ENCODE measurements at places on chromosomes 2 and 18.

DNA sequence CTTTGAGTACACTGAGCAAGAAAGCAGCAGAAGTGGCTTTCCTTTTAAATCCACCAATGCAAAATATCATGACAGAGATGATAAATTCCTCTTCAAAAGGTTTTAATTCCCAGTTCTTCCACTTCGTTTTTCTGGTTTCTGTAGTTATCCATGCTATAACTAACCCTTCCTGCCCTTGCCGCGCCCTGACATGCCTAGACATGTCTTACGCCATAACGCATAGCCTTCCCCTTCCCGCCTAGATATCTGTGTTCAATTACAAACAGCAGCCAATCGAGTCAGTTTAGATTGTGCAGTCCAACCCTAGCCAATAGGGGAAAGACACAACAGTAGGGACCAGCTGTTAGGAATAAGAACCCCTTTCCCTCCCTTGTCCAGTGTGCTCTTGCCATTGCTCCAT is 16.1 kb downstream of the PRPF40A start:
- no peak for DNase-seq

DNA sequence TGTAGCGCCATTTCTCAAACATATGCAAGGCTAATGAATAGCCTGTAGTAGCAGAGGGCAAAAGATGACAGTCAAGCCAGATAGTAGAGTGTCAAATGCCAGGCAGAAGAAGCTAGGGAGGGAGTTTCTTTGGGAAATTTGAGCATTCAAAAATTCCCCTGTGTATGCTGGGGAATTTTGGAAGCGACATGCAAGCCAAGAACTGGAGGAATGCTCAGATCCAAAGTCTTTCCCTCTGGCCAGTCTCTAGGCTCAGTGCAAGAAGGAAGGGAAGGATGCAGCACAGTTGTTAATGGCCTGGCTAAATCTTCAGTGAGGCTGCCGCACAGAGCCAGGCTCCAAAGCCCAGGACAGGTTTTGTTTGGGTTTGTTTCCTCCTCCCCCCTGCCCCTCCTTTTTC is 59.9 kb downstream of the ATP9B start:
- DNase-seq = no peak

- DNase-seq = no peak
Measured at GRCh38 chr18:58270396-58270795, 226.4 kb downstream of the NEDD4L start.

- DNase-seq = no peak
Measured at GRCh38 chr2:88160517-88160916, 9.6 kb upstream of the THNSL2 start.

GRCh38 chr2:101057051-101057933 is 55.2 kb downstream of the RPL31 start:
- no peak for DNase-seq

DNA sequence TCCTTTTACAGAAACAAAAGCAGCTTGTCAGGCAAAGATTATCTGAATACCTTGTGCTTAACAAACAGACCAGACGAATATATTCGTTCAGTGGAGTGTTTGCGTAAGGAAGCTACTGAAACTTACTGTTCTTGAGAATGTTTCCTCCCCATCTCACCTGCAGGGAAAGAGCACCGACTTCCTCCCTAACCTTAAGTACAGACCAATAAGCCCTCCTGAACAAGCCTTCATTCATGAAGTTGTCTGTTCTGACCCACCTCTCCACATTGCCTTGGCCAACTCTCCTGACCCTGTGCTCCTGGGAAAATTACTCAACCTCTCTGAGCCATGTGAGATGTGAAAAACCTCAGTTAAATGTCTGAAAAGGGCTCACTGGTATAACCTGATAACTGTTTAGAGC is 35.2 kb downstream of the STK39 start:
- no peak for DNase-seq

GRCh38 chr2:74457549-74458131 is 598 bp upstream of the WBP1 start:
- peak; percentile 70 for DNase-seq

- no peak for DNase-seq
Measured at GRCh38 chr18:48222118-48222517, 187.1 kb downstream of the ZBTB7C start.

GRCh38 chr2:78780256-78780655 is 245.2 kb upstream of the REG3G start:
- DNase-seq = no peak

- no peak for DNase-seq
Measured at GRCh38 chr2:142875652-142876051, 1.8 kb upstream of the KYNU start.

DNA sequence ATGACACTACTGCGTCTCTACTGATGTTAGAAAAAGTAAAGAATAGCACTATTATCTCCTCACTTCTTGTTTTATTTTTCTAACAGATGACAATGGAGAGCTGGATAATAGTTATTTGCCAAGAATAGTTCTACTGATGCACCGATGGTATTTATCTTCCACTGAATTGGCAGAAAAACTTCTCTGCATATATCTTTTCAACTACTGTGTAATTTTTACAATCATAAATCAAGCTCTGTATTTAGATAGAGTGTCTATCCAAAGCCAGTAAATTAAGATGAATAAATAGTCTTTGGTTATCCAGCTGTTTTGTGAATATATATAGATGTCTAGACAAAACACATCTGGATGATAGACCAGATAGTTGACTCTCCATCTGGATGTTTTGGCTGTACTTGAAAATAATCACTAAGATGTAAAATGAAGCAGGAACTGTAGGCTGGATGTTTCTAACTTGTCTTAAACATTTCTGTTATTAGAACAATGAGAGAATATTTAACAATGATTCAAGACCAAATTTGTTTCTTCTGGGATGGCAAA is 40.1 kb downstream of the RASGRP3 start:
- DNase-seq = no peak

DNA sequence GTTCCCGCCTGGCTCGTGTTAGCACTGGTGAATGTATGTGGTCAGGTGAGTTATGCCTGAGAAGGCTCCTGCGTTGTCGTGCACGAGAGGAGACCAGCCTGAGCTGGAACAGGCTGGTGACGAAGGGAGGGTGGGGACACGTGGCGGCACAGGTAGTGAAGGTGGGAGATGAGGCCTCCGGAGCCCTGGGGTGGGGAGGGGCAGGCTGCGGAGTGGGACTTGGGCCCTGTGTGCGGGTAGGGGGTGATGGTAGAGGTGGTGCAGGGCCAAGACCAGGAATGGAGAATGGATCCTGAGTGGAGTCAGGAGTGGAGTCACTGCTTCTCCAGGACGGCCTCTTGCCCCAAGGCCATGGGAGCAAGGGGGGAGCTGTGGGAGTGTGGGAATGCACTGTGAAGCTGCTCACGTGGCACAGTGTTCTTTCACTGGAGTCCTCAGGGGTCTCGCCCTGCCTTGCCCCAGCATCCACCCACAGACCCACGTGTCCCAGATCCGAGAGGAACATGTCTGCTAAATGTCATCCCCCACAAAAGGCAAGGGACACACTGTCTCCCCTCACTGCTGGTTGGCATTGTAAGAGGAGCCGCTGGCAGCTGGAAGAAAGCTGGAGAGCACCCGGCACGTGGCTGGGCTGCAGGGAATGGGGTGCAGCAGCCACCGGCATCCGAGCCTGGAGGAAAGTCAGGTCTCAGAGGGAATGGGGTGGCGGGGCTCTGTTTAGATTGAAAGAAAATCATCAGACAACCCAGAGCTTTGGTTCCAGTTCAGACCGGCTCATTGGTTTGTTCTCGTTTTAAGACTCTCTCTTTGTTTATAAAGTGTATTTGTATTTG is 63.7 kb downstream of the CYP26B1 start:
- DNase-seq = no peak

- DNase-seq = peak; percentile 61
Measured at GRCh38 chr2:45651415-45652089, at the start of gene PRKCE. Gene PRKCE, plus strand, starts transcription at chr2:45651675.

DNA sequence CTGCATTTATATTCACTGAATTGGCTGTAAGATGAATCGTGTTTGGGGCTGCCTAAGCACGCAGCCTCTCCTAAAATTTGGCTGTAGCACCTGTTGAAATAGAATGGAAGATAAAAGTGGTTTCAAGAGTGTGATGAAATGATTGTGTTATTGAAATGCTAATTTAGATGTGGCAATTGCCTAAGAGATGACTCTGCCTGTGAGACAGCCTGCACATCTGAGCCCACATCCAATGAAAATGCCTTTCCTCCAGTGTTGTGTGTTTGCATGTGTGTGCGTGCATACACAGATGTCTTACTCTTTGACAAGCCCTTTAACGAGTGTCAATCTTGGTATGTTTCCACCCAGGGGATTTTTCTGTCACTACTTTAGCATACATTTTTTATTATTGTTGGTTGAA is 346.9 kb downstream of the MEIS1 start:
- DNase-seq = no peak

DNA sequence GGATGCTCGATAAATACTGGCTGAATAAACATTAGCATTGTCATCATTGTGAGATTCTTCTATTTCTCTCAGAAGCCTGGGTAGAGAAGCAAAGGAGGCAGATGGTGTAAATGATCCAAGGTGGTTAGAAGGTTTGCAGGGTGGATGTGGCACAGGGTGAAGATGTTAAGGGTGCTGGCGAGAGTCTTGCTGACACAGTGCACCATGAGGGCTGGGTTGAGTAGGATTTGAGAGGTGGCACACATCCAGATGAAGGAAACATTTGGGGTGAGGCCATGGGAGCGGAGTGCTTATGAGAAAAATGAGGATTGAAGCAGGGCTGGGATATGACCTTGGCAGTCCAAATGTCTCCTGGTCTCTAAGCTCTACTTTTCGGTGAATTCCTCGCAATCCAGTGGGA is 17.8 kb upstream of the CPO start:
- DNase-seq = no peak

GRCh38 chr2:139805441-139805840 is 1025.3 kb upstream of the NXPH2 start:
- no peak for DNase-seq

- DNase-seq = no peak
Measured at GRCh38 chr2:30655660-30656059, 151.6 kb downstream of the CAPN13 start.

DNA sequence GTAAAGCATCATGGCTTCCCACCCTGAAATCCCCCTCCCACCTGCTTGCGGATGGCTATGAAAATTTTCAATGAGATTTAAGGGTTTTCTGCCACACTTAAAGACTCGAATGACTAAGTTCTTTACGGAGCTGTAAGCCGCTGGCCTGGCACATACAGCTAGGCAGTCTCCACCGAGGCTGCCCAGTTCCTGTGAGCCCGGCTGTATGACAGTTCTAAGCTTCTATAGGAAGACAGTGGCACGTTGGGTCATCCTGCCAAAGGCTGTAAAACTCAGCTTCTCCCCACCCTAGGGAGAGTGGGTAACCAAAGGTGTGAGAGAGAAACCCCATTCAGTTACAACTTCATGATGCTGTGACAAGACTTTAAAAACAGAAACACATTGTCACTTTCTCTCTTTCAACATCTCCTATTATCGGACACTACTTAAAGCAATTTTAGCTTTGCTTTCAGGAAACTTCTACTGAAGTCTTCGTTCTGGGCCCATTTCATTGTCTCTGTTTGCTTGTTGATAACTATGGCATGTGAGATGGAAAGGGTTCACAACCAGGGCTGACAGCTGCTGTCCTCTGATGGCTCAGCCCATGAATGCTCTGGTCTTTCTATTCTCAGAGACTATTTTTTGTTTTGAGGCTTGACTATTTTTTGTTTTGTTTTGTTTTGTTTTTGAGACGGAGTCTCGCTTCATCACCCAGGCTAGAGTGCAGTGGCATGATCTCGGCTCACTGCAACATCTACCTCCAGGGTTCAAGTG is 7.1 kb downstream of the CASP8 start:
- DNase-seq = no peak

DNA sequence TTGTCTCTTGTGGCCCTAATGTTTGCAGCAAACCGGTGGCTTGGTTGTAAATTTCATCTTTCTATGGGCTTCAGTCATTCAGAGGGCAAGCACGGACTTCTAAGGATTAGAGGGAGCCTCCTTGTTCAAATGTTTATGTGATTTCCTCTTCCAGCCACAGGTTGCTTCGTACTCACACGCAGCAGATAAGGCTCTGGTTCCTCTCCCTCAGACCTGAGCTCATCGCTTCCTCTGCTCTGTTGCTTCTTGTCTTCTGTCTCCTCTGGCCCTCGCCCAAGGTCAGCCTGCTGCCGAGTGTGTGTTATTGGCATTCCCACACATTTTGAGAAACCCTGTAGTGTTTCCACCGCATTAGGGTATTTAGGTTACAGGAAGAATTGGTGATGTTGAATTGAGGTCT is 44.0 kb downstream of the MYL12B start:
- no peak for DNase-seq

- no peak for DNase-seq
Measured at GRCh38 chr2:163269374-163270021, 430.9 kb upstream of the KCNH7 start.

DNA sequence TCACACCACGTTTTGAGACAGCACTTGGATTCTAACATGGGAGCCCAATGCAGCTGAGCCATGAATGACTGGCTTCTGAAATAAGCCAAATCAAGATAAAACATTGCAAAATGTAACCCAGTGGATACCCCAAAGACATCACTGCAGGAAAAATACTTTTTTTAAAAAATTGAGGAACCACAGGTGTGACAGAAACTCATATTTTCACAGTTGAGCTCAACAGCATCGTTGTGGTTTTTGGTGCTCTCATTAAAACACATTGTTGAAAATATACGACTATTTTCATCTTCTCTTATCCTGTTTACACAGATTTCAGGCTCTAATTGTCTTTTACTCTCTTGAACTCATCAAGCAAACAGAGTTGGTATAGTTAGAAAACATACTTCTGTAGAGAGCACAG is 429.3 kb upstream of the VRK2 start:
- DNase-seq = no peak

GRCh38 chr2:98012561-98012991 is 16.8 kb upstream of the TMEM131 start:
- no peak for DNase-seq

GRCh38 chr18:25141886-25142285 is 210.1 kb downstream of the ZNF521 start:
- DNase-seq = no peak

- no peak for DNase-seq
Measured at GRCh38 chr18:12838178-12838634, 45.8 kb downstream of the PTPN2 start.

DNA sequence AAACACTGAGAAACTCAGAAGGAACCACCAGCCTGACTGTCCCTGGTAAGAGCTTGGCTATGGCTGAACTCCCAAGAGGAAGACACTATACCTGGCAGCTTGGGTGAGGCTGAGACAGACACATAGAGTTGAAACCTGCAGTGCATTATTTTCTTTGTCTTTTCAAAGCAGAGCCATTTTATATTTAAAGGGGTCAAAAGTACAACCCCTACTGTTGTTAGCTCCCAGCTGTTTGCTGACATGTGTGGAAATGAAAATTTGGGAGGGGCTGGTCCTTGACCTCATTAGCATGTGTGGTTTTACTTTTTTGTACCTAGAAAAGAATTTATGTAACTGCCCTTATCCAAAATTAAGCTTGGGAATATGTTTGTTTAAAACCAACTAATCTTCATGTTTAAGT is 309.0 kb downstream of the RPRM start:
- no peak for DNase-seq
